ENCODE measurements at places on chromosomes 11 and 22.

DNA sequence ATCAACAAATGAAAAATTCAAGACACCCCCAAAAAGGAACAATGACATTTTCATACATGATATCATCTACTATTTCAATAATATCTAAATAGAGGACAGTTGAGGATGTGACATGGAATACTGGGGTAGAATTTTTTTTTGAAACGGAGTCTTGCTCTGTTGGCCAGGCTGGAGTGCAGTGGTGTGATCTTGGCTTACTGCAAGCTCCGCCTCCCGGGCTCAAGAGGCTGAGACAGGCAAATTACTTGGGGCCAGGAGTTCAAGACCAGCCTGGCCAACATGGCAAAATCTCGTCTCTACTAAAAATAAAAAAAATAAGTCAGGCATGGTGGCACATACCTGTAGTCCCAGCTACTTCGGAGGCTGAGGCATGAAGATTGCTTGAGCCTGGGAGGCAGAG, 41.4 kb downstream of the LRRC74B start:
- DNase-seq, result no peak

DNA sequence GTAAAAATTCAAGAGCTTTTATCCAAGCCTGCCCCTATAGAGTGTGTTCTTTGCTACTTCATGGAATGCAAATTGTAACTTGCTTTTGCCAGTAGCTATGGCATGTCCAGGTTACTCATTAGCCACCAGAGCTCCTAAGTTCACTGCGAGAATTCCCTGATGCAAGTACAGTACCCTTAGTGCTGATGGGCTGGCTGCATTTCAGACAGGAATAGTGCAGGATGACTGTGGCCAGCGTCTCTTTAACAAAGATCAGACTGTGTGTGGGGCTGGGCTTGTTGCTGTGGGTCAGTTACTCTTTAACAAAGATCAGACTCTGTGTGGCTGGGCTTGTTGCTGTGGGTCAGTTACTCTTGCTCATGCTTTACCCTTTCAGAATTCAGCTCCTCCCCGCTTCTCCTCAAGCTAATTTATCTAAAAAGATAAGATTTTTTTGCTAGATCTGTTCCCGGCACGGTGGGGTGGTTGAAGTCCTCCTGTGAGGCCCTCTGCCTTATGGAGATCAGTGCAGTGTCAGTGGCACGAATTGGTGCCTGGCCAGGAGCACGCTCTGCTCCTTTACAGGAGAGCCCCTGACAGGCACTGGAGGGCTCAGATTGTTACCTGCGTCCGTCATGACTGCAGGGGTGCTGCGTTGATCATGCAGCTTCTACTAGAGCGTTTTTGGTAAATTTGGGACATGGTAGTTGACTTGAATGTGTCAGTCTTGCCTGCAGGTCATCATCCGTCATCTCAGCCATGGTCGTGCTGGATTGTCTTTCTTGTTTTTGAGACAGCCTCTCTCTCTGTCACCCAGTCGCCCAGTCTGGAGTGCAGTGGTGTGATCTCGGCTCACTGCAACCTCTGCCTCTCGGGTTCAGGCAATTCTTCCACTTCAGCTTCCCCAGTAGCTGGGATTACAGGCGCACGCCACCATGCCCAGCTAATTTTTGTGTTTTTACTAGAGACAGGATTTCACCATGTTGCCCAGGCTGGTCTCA, 27.0 kb downstream of the AP2A2 start:
- DNase-seq, result no peak

DNA sequence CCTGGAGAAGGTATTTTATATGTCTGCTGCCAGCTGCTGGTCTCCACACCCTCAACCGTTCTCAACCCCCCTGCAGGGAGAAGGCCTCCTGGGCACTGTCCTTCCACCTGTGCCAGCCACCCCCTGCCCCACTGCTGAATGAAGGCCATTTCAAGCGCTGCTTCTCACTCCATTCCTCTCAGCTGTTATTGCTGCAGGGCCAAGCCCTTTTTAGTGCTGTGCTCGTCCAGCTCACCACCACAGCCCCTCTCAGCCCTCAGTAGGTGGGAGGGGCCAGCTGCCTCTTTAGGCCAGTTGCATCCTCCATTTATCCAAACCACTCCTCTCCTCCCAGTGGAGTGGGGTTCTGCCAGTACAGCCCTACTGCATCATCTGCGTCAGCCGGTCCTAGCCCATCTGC, 1.8 kb upstream of the WBP2NL start:
- DNase-seq, result no peak

DNA sequence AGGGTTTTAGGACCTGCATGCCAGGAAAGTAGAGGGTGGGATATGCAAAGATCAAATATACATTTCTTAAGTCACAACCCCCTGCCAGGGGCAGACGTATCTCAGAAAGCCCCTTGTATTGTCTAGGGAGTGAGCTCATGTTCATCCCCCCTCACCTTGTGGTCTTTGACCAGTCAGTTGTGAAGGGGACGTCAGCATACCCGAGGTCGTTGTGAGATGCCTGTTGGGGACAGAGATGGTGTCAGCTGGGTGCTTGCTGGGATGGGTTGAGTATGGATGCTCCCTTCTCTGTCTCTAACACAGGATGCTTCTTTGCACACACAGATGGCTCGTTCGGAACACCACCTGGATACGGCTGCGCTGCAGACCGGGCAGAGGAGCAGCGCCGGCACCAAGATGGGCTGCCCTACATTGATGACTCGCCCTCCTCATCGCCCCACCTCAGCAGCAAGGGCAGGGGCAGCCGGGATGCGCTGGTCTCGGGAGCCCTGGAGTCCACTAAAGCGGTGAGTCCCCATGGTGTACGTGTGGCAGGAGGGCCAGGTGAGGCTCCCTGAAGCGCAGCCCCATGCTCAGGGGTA, 73.3 kb downstream of the BCR start:
- DNase-seq, result no peak

All from left ventricle myocardium inferior (tissue), 1 donor.